ENCODE measurements at places on chromosomes 13 and 19.

DNA sequence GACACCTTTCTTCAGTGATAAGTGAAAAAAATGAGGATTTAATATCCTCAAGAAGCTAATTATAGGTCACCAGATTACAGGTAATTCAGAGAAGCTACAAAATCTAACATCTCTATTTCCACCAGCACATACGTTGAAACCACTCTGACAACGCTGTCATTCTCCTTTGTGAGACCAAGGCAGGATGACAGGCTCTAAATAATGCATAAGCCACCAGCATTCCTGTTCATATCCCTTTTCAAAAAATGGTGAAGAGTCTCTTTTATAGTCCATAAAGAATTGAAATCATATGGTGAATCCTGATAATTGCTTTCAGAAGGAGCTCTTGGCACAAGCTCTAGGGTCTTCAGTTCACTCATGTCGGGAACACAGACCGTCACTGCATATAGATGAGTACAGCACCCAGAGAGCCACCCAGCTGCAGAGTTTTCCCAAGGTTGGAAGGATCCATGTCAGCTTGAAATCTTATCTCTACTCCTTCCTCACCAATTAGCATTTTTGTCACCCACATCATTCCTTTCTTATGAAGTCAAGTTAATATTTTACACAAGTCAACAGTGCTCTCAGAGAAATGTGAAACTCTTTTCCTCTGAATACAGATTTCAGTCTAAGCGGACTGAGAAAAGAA is 431.4 kb downstream of the TBC1D4 start:
- DNase-seq = no peak

DNA sequence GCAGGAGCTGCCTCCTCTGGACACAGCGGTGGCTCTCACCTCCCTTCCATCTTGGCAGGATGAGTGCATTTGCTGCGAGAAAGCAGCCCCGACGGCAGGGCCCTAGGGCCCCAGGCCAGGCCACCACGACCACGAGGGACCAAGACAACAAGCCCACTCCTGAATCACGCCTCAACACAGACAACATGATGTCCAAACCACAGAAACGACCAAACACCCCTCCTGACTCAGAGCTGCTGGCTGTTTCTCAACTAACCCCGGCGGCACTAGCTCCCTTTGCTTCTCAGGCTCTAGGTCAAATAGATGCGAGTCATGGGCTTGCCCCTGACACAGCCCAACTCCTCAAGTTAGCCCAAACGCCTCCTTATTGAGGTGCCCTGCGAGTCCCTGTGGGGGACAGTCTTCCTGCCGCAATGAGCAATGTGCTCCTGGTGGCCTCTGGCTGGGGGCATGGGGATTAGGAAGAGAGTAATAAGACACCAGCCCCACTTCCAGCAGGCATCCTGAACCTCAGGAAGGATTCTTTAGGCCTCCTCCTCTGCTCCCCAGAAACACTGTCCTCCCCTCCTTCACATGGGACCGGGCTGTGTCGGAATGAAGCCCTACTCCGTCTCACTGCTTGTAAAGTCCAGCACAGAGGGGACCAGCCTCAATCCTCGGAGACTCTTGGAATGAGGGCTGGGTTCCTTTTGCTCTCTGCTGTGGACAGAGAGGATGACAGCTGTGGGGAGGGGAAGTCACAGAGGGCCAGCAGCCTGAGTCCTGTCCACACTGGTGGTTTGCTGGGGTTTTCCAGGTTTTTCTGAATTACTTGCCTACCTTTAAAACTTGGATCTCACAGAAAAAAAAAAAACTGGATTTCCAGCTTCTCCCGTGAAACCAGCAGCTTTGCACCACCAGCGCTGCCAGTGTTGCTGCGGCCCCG is 6.9 kb upstream of the ATF5 start:
- DNase-seq = no peak

DNA sequence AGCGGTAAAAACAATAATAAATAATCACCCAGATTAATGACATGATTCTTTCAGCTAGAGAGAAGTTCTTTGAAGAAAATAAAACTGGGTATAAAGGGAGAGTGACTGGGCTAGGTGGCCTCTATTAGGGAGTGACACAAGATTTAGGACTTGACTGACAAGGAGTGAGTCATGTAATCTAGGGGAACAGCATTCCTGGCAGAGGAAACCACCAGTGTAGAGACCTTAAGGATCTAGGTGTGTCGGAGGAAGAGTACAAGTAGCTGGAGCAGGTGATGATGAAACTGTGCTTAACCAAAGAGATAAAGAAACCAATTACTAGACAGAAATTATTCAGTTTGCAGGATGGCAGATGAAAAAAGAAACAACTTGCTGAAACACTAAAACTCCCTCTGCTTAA is 248.0 kb downstream of the RFC3 start:
- DNase-seq = no peak

DNA sequence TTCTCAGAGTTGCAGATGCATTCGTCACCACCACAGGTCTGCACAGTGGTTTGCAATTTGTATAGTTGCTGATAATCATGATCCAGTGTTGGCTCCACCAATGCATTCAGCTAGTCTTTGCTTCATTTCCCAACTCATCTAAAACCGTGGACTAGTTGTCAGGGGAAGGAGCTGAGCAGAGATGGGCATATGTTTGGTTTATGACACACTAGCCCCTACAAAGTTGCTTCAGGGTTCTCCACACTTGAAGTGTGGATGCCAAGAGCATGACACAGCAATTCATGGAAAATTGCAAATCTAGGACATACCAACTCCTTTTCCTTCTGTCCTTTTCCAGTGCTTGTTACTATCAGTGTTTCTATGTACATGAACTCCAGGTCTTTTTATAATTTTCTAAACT is 168.0 kb downstream of the TNFSF13B start:
- DNase-seq = no peak

- DNase-seq = no peak
These were observed 1.1 kb upstream of the NDFIP2 start for GRCh38 chr13:79479882-79480281.

DNA sequence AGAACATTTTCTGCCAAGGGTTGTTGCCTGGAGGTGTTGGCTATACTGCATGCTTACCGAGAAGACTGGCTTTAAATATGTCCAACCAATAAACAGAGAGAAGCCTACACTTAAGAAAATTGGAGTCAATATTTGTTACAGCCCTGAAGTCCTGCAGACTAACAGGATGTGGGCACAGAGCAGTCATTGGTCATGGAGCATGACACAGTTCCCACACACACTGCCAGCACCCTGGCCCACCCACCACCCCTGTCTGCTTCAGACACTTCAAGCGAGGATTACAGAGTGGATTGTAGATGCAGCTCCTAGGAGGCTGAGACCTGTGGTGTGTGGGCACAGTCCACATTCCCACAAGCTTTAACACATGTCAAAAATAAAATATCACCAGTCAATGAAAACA is 21.0 kb upstream of the SERP2 start:
- no peak for DNase-seq

- no peak for DNase-seq
These were observed 540.8 kb downstream of the OLFM4 start for GRCh38 chr13:53569453-53569852.

DNA sequence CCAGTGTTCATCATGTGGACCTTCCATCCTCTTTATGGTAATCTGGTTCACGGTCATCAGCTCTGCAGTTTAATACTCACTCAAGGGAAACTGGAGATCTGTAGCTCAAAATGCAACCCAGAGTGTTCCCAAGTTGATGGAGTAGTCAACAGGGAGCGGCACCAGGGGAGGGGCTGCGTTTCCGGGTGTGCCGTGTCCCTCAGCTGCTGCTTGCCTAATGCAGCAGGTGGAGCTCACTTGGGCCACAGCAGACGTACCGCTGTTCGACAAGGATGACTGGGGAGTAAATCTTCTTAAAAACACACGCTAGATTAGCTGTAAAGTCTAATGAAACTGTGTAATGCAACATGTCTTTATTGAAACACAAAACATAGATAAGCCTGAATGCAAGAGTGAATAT is 81.1 kb downstream of the TNFSF13B start:
- DNase-seq = no peak

- DNase-seq = no peak
These were observed 191.1 kb upstream of the GPR12 start for GRCh38 chr13:26951581-26952177.

- DNase-seq = no peak
These were observed 77.1 kb downstream of the GGACT start for GRCh38 chr13:100511466-100511865.

- peak; percentile 83 for DNase-seq
These were observed 2.9 kb downstream of the KLK1 start for GRCh38 chr19:50820549-50821247.

- DNase-seq = no peak
These were observed 961.9 kb downstream of the DIAPH3 start for GRCh38 chr13:59201841-59202240.

- DNase-seq = peak; percentile 89
These were observed 86.0 kb downstream of the GADD45B start for GRCh38 chr19:2561895-2562294.

DNA sequence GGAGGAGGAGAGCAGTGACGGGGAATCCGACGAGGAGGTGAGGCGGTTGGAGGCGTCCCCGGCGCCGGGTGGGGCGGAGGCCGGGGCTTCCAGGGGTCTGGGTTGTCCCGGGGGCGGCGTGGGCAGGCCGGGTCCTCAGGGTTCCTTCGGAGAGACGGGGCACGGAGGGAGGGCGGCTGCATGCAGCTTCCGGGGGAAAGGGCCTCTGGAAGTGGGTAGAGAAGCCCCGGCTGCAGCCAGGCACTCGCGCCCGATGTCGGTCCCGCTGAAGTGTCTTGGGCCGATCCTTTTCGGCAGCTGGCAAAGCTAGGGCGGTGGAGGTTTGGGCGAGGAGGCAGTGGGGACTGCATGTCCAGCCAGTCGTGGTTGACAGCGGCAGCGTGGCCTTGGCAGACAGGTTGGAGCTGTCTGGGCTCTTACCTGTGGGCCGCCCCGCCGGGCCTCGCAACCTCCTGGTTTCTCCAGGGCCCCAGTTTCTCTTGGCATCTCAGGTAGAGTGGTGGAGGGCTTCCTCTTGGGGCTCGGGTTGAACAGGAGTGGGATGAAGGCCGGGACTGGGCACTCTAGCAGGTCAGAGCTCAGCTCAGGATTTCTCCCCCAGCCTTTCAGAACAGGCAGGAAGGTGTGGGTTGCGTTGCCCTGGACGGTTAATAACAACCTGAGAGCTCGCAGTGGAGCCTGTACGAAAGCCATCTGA is 690 bp downstream of the KMT2B start:
- DNase-seq = peak; percentile 71

- no peak for DNase-seq
These were observed 3.0 kb upstream of the IGFL1 start for GRCh38 chr19:46226438-46226973.

DNA sequence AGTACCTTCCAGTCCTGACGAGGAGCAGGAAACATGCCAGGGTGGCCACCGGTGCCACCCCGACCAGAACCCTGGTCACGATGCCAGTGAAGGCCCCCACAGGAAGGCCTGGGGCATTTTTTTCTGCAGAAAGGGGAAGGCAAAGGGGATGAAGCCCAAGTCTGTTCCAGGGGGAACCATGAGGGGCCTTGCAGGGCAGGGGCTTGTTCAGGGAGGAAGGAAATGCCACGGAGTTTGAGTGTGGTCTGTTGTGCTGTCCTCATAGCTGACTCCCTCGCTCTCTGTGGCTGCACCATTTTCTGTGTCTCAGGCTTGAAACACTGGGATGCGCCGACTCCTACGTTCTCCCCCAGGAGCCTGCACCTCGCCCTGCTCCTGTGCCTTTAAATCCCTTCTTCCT is 27.5 kb upstream of the CEACAM1 start:
- DNase-seq = no peak

- no peak for DNase-seq
These were observed 25.8 kb downstream of the MEGF8 start for GRCh38 chr19:42351079-42351735.
